ENCODE measurements at places on chromosomes 5 and 9.

DNA sequence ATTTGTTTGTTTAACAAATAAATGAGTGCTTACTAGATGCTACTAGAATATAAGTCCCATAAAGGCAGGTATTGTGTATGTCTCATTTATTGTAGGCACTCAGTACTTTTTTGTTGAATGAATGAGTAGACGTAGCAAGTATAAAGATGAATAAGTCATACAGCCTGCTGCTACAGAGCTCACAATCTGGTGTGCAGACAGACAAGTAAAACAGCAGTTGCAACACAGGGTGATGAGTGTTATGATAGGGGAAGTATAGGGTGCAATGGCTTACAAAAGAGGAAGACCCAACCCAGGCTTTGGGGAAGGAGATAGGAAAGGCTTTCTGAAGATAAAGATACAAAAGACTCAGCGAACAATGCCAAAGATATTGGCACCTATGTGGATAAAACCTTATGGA, 47.7 kb downstream of the SH3RF2 start:
- no peak for DNase-seq

GRCh38 chr9:84756731-84757130, 87.2 kb downstream of the NTRK2 start:
- no peak for DNase-seq

DNA sequence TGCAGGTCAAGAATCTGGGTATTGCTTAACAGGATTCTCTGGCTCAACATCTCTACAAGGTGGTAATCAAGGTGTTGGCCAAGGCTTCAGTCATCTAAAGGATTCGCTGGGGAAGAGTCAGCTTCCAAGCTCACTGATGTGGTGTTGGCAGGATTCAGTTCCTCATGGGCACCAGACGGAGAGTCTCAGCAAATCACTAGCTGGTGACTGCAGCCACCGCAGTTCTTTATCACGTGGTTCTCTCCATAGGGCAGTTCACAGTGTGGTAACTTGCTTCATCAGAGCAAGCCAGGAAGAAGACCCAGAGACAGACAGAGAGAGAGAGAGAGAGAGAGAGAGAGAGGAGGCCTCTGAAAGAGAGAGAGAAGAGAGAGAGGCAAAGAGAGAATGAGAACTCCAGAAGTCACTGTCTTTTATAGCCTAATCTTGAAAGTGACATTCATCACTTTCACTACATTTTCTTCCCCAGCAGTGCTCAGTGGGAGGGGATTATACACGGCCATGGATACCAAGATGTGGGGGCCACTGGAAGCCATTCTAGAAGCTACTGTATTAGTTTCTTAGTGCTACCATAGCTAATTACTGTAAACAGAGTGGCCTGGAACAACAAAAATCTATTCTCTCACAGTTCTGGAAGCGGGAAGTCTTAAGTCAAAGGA, 109.2 kb upstream of the SMIM23 start:
- DNase-seq = no peak

DNA sequence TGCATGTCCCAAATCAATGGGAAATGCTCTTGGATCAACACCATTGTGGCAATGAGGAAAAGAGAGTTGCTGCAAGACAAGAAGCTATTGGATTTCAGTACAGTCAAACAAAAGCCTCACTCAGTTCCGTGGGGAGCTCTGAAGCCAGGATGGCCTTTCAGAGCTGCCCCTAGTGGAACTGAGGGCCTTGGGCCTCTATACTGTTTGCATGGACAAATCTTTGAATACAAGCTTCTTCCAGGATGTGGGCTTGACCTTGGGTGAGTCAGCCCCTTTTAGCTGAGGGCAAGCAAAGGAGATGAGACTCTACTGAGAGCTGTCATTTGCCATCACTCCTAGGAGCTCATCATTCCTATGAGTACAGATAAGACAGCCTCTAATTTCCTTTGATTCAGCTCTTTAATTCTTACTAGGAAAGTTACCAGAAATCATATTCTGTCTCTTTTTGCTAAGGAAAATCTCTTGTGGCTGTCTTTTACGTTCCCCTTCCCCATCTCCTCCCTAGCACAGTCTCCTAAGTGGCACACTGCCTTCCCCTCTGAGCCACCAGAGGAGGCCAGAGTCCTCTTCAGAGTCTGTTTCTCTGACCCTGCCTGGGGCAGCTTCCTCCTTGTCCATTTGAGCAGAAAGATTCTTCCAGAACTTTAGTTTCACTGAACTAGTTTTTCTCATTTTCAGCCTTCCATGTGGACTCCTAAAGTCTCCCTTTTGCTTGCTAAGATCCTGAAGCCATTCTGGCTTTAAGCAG, 168.8 kb upstream of the POC5 start:
- peak; percentile 8 for DNase-seq

All from activated CD4-positive, alpha-beta T cell treated with anti-CD3 and anti-CD28 coated beads for 36 hours (primary cell).